ENCODE measurements at places on chromosomes 11 and 22.

DNA sequence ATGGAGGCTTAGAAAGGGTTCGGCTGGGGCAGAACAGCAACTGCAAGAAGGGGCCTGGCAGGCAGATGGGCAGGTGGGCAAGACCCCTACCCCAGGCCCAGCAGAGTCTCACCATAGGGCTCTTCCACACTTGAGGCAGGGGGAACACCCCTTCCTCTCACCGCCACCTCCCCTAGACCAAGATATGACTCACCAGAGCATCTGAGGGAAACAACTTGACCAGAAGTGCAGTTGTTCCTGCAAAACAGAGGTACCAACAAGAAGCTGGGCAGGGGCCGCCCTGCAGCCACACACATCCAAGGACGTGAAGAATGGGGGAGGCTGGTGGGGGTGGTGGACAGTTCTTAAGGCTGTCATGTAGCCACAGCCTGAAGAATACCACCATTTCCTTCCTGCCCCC, 10.9 kb downstream of the TMPRSS5 start:
- DNase-seq = no peak

GRCh38 chr11:111977146-111978027, 40.2 kb downstream of the DIXDC1 start:
- peak; percentile 85 for DNase-seq

- peak; percentile 57 for DNase-seq
These were observed 111.6 kb downstream of the SIK3 start for GRCh38 chr11:116986521-116987105.

- DNase-seq = no peak
These were observed 293.0 kb downstream of the TBC1D22A start for GRCh38 chr22:47055461-47055860.

GRCh38 chr11:122874991-122875390, 7.6 kb upstream of the JHY start:
- no peak for DNase-seq

- peak; percentile 13 for DNase-seq
These were observed 12.1 kb downstream of the MMP7 start for GRCh38 chr11:102518296-102519094.

- DNase-seq = no peak
These were observed 767.1 kb upstream of the API5 start for GRCh38 chr11:42544726-42545125.

GRCh38 chr22:22910272-22911240, 22.9 kb downstream of the IGLL5 start:
- no peak for DNase-seq

- no peak for DNase-seq
These were observed 5.5 kb upstream of the NEAT1 start for GRCh38 chr11:65416841-65417701.

DNA sequence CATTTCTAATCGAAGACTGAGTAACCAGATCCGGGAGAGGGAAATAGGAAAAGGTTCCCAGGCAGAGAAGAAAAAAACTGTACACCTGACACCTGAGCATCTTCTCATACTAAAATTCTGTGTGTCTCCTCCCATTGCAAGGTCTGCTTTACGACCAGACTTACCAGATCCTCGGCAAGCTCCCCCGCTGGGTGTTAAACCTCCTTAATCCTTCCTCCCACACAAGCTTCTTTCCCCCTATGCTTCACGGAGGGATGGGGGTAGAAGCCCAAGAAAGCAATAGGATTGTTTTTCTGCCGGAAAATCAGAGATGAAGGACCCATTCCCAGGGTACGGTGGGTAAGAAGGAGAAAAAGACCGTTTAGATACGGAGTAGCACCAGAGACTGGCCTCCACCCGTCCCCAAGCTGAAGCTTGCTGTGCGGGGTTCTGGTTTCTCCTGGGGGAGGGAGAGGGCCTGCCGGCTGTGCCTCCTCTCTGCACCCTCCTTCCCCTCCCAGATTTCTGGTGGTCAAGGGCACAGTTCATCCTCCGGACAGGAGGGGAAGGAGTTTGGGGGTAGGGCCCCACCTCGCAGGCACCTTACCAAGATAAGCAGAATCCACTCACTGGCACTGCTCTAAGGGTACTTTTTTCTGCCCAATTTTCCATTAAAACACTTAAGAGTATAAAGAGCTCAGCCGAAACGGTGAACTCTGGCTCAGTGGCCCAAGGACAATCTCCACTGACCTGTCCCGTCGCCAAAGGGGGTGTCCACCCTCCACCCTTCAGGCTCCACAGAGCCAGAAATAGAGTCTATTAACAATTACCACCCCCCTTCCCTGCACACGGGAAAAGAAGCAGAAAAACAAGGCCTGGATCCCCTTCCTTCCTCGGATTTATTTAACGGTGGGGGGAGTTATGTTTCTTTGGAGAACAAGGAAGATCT, 1.2 kb downstream of the TOB2 start:
- DNase-seq = no peak

DNA sequence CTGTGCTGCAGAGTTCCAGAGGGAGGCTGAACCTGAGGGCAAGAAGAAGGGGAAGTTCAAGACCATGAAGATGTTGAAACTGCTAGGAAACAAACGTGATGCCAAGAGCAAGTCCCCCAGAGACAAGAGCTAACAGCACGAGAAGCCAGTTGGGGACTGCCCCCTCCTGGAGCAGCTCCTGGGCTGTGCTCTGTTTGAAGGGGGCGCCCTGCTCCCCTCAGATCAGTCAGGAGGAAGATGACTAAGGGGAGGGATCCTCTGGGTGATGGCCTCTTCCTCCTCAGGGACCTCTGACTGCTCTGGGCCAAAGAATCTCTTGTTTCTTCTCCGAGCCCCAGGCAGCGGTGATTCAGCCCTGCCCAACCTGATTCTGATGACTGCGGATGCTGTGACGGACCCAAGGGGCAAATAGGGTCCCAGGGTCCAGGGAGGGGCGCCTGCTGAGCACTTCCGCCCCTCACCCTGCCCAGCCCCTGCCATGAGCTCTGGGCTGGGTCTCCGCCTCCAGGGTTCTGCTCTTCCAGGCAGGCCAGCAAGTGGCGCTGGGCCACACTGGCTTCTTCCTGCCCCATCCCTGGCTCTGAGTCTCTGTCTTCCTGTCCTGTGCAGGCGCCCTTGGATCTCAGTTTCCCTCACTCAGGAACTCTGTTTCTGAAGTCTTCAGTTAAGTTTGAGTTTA, 12.6 kb downstream of the C22orf23 start:
- DNase-seq = no peak

GRCh38 chr11:123194337-123195187, 486 bp downstream of the CLMP start:
- DNase-seq = peak; percentile 47

GRCh38 chr11:122743949-122744348, 88.4 kb downstream of the UBASH3B start:
- no peak for DNase-seq

DNA sequence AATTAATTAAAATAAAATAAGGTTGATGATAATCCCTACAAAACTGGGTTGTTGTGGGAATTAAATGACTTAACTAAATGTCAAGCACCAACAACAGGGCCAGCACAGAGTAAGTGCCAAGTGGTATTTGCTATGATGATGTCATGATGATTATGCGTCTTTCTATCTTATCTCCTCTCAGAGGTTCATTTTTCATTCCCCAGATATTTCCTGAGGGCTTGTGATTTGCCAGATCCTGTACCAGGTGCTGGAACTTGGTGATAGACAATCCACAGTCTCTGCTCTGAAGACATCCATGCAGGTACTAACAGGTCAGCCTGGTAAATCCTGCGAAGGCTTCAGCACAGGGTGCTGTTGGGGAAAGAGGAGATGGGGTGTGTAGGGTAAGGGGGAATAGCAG, 8.1 kb upstream of the MYH9 start:
- peak; percentile 37 for DNase-seq

GRCh38 chr22:43889860-43890253, 2.0 kb downstream of the PNPLA5 start:
- peak; percentile 58 for DNase-seq

GRCh38 chr11:13952221-13952620, 10.3 kb upstream of the SPON1 start:
- DNase-seq = no peak

GRCh38 chr11:45313171-45313865, 27.2 kb upstream of the SYT13 start:
- DNase-seq = no peak

- DNase-seq = no peak
These were observed 294.2 kb upstream of the ANO3 start for GRCh38 chr11:26037716-26038115.

DNA sequence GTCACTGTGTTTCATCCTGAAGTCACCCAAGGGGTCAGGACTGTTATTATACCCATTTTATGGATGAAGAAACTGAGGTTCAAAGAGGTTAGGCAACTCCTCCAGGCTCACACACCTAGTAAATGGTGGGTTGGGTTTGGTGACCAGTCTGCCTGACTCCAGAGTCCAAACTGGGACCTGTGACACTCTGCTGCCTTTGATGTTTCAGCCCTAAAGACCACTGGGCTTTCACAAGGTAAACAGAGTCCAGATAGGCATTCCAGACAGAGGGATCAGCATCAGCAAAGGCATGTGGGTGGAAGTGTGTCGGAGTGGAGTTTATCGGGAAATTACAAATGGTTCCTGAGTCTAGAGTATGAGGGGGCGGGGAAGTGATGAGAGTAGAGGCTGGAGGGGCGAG, 38.5 kb downstream of the MICAL2 start:
- DNase-seq = no peak

DNA sequence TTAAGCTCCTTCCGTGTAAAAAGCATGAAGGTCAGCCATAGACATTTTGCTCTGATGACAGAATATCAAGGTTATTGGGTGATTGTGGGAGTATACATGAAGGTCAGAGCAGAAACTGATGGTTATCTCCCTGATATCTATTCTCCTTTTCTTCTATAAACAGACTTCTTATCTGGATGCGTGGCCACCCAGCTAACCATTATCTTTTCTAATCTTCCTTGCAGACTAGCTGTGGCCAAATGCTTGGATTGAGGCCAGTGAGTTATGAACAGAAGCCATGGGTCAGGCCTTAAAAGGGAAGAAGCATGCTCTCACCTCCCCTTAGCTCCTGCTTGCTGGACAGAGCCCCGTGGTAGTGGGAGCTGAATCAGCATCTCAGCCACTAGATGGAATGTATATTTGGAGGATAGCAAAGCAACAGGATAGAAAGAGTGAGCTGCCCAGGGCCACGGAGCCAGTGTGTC, 31.3 kb upstream of the LRRC55 start:
- DNase-seq = no peak

DNA sequence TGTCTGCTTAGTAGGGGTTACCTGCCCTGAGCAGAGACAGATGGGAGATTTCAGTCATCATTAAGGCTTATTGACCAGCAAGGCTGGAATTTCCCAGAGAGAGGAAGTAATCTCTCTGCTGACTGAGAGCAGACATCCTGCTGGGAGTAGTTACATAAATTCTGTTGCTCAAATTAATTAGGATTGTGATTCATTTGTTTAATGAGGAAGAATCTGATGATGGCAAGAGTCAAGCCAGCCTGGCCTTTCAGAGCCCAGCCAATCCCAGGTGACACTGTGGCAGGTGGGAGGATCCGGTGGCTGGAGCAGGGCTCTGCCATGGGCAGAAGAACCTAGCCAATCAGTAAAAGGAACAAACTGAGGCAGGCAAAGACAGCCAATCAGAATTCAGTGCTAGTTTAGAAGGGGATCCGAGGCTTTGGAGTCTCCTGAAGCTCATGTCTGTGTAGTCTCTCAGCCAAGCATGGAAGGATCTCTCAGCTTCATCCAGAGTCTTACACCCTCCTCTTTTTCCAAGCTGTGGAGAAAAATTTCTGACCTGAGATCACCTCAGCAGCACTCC, 61.2 kb upstream of the CHST1 start:
- no peak for DNase-seq

GRCh38 chr11:10600570-10601248, 32.2 kb upstream of the LYVE1 start:
- DNase-seq = no peak

GRCh38 chr11:7869467-7869866, 61.6 kb downstream of the OR10A6 start:
- no peak for DNase-seq

DNA sequence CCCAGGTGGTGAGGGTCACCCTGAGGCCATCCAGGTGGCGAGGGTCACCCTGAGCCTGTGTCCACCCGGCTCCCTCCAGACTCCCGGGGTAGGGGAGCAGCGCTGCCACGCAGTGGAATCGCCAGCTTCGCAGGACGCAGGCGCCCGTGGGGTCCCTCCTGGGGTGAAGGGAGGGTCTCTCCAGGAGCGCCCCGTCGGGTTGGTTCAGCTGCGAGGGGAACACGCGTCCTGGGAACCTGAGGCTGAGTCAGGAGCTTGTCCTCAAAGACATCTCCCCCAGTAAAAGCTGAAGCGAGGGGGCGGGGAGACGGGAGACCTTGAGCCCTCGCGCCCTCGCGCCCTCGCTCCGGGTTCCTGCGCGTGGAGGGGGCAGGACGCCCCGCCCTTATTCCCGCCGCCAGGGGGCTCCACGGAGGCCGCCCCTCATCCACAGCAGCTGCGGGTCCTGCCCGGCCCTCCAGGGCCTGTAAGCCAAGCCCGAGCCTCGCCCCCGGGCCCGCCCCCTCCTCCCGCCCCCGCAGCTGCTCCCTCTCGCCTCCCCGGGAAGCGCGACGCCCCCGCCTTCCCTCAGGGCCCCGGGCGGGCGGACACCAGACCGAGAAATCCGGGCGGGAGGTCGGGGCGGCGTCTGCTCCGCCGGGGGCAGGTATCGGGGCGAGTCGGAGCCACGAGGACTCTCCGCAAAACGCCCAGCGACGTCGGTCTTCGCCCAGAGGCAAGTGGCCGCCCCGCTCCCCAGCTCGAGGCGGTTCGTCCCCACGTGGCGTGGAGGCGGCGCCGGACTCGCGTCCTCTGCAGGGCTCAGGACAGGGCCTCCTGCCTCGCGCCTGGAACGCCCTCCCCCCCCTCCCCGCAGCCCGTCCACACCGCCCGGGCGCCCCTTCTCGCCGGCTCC, 22.8 kb downstream of the PIM3 start:
- no peak for DNase-seq

GRCh38 chr22:50656122-50657070, 16.2 kb upstream of the SHANK3 start:
- DNase-seq = peak; percentile 79

DNA sequence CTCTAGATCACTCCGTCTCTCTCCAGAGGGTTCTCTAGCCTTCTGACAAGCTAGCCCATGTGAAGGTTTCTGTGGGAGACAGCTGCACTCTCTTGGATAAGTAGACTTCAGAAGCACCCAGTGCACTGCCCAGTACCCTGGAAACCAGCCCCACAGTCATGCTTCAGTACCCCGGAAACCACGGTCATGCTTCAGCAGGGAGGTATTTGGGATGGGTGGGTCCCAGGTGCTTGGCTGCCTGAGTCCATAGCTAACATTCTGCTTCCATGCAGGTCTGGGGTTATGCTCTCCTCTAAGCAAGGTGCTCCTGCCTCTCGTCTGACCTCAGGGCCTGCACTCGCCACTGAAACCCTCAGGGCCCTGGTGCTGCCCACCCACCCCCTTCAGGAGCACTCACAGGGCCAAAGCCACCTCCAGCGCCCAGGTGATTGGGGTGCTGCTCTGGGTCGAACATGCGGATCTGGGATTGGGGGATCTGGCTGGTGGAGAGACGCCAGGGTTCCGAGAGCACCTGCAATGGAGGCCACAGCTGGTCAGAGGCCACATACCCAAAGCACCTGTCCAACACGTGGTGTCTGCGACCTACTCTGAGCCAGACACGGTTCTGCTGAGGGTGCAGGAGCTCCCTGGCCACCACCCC, 7.3 kb upstream of the SYCE3 start:
- DNase-seq = no peak

- DNase-seq = no peak
These were observed 1.7 kb upstream of the MUC5B start for GRCh38 chr11:1220941-1221721.
